Jurkat, Clone E6-1 (cell line): ENCODE measurements at places on chromosomes 2 and 18.

GRCh38 chr2:57141269-57141668 lies 905.3 kb upstream of the VRK2 start:
- no peak for DNase-seq

GRCh38 chr2:71544919-71545571 lies 91.7 kb downstream of the DYSF start:
- DNase-seq, result no peak

- DNase-seq, result no peak
Measured at GRCh38 chr2:210593166-210593565, 36.8 kb downstream of the CPS1 start.

DNA sequence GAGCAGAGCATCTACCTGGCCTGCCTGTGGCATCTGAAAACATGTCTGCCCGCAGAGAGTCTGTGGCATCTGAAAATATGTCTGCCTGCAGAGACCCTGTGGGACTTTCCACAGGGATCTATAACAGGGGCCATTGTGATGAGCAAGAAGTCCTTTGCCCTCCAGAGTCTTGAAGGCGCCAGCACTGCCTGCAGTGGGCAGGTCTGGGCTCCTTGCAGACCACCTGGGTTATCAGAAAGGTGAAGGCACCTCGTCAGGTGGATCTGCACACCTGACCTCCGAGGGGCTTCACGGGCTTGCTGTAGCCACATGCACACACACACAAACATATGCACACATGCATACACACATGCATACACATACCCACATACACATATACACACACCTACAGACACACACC lies 189.5 kb upstream of the HDAC4 start:
- no peak for DNase-seq

GRCh38 chr2:66448136-66448991 lies 13.4 kb downstream of the MEIS1 start:
- no peak for DNase-seq

- no peak for DNase-seq
Measured at GRCh38 chr2:144402251-144402650, 117.7 kb downstream of the ZEB2 start.

DNA sequence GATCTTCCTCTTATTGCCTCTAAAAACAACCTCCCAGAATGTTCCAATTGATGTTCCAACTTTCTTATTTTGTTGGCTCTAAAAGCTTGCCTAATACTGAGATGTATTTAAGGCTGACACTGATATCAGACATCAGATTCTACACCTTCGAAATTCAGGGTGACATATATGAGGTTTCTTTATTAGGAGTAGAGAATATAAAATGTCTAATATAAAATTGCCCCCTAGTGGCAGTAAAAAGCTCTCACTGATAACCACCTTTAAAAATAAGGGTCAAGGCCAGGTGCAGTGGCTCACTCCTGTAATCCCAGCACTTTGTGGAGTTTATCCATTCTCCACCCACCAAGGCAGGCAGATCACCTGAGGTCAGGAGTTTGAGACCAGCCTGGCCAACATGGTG lies 789.7 kb upstream of the SLC39A10 start:
- DNase-seq, result peak; percentile 1

DNA sequence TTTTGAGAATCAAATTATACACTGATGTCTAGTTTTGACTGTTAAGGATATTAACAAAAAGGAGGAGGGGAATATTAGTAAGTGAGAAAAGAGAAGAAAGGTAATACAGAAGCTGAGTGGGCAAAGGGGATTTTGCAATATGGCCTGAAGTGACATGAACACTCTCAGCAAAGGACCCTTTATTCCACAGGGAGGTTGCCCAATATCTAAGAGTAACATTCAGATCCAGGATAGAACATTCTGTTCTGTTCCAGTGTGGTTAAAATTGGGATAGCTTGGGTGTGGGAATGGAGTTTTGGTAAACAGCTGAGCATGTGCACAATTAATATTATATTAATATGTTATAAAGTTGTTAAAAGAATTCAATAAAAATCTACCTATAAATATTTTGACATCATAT lies 120.1 kb downstream of the ZNF385B start:
- no peak for DNase-seq

- no peak for DNase-seq
Measured at GRCh38 chr2:119586085-119586484, 41.8 kb downstream of the CFAP221 start.

DNA sequence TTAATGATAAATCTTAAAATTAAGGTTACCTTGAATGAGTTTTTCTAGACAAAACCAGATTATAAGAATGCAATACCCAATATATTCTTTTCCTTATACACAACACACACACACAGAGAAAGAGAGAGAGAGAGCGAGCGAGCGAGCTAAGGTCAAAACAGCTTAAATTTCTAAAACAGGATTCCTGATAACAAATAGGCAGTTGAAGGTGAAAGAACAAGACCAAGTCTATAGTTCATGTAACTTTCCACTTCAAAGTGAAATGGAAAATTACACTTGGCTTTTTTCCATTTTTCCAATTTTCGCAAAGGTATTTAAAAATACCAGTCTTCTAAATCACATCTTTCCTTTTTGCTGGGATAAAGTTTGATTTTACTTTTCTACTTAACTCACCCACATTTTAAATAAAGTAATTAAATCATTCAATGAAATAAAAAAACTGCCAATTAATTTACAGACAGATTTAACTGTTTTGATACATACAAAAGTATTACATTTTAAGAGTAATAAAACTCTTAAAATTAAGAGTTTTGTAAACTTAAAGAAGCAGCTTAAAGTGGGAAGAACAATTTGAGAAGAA lies 98.8 kb downstream of the COBLL1 start:
- no peak for DNase-seq

DNA sequence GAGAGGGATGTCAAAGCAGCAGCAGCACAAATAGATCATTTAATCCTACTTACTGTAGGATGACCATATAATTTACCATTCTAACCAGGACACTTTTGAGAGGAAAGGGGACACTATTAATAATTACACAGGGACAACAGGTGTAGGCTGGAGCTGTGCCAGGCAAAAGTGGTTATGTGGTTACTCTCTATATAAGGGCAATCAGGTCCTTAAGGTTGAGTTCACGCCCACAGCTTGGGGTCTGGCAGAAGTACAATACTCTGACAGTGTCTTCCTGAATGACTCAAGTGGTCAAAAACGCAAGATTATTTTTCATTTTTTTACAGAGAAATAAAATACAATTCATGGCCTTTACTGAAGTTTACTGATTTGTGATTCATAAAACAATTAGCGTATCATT lies 2.8 kb downstream of the PREPL start:
- DNase-seq, result peak; percentile 10
